D721Med (cell line): ENCODE measurements at places on chromosomes 1 and 21.

- no peak for DNase-seq
Observed at GRCh38 chr1:178362747-178363146, 134.0 kb downstream of the CLEC20A start.

- DNase-seq, result no peak
Observed at GRCh38 chr1:62875676-62876075, 91.7 kb downstream of the ATG4C start.

GRCh38 chr1:95084317-95085176, 11.8 kb upstream of the ALG14 start:
- peak; percentile 26 for DNase-seq

DNA sequence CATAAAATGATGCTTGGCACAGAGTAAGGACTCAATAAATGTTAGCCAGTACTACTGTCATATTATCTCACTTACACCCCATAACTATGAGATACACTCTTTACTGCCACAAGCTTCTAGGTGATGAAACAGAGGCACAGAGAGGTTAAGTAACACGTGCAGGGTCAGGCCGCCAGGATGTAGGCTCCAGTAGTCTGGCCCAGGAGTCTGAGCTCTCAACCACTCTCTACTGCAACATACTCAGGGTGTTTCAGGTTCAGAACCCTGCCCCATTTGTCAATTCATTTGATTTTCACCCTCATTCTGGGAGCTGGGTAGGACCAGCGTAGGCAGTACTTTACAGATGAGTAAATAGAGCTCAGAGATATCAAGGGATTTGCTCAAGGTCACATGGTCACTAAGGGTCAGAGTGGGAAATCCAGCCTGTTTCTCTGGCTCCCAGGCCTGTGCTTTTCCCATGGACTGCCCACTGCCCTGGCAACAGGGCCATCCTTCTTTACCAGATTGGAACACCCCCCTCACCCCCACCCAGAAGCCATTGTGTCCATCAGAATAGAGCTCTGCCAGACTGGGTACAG, 21.2 kb downstream of the IQGAP3 start:
- DNase-seq, result no peak

DNA sequence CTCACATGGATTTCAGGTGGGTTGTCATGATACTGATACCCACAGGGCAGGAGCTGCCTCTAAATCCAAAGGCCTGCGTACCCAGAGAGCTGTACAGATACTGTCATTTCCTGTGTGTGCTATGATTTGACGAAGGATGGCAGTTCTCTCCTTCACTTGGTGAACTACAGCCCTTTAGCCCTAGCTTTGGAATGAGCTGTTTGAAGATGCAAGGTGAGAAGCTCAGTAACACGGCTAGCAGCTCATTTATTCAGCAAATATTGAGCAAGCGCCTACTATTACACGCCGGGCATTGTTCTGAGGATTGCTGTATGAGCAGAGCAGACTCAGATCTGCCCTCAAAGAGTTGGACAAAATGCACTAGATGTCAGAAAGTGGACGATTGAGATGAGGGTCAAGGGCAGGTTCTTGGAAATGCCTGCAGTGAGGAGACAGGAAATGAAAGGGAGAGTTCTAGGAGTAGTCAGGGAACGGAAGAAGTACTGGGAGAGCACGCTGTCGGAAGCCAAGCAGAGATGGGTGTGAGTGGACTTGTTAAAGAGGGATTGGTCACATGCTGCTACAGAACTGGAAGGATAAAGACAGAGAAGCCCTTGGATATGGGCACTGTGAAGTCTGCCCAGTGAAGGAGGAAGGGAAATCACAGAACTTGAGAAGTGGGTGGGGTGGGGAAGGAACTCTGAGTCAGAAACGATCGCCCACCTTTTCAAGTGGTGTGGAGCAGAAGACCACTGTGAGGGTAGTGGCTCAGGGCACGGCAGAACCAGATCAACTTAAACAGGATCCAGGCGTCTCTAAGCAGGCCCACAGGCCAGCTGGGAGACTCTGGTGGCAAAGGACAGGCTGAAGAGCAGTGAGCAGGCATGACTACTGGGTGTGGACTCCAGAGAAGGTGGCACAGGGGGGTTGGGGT, 7.1 kb downstream of the PTGFRN start:
- no peak for DNase-seq

- DNase-seq, result no peak
Observed at GRCh38 chr1:51519865-51520699, 1.0 kb upstream of the EPS15 start.

- DNase-seq, result no peak
Observed at GRCh38 chr1:211327346-211327921, 801 bp downstream of the TRAF5 start.
